Esophagus muscularis mucosa (tissue), 4 donors: ENCODE measurements at places on chromosomes 16 and 17. TPM values are rescaled to one million over a fixed set of nuclear protein-coding genes. Genes with fewer than 3 reads are reported as not detected.

DNA sequence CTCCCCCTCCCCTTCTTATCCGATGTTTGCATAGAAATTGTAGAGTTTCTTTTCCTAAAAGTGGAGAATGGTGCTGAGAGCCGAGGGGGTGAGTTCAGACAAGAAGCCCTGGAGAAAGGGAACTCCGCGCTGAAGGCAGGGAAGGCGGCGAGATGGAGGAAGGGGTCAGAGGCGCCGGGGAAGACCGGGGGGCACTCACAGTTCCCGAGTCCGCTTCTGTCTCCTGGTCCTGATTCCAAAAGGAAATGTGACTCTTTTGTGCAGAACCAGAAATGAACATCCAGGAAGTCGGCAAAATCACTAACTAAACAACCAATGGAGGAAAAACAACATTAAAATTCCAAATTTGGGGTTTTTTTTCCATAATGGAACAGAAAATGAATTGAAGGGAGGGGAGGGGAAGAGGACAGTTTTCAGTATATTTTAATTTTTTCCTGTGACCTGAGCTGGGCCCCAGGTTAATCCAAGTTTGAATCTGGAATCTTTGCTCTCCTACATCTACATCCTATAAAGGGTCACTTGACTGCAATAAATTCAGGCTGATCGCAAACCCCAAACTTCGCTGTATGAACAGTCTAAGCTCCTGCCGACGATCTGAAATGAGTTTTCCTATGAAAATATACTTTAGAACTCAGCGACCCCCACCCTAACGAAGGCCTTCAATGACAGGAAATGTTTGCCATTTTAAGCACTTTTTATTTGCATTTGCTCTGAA lies 252.3 kb downstream of the C16orf95 start:
- no peak for DNase-seq

DNA sequence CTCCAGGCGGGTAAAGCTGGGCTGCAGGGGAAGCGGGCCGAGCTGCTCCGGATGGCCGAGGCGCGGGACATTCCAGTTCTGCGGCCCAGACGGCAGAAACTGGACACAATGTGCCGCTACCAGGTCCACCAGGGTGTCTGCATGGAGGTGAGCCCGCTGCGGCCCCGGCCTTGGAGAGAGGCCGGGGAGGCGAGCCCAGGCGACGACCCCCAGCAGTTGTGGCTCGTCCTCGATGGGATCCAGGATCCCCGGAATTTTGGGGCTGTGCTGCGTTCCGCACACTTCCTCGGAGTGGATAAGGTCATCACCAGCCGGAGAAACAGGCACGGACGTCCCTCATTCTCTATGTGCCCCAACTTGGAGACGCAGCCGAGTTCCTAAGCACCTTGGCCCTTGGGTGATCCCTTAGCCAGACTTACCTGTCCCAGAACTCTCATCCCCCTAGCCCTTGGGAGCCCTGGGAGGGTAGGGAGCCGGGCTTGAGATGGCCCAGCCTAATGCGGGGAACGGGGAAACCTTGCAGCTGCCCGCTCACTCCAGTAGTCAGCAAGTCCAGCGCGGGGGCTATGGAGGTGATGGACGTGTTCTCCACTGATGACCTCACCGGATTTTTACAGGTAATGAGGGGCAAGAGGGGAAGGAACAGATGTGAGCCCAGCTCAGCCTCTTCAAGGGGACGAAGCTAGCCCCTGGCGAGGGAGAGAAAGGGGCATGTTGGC lies 806 bp downstream of the MRM1 start:
- DNase-seq: no peak

DNA sequence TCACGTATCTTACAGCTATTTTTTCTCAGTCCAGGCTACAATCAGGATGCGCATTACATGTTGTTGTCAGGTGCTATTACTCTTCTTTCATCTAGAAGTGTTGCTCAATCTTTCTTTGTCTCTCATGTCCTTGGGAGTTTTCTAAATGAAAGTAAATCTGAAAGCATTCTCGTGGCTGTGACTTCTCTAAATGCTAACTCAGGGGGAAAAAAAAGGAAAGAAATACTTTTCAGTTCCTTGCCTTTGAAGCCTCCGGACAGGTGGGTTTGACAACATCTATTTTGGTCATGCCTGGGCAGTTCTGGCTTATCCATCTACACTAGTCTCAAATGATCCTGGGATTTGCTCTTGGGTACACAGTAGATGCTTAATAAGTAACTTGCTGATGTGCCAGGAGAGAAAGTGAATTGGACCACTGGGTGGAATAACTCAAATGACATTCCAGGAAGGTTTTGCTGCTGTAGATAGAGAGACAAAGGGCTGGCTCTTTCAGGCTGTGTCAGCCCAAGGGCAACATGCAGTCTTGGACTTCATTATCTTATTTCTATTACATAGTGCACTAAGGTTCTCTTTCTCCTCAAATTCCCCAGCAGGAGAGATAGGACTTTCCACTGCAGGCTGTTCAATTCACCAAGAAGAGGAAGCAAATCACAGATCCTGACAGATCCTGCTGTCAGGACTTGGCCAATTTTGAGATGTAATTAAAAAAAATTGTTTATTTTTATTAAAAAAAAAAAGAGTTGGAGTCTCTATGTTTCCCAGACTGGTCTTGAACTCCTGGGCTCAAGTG lies 63.6 kb upstream of the NFAT5 start:
- no peak for DNase-seq

Gene PPY
- total RNA-seq: not detected

Gene METTL2A
- 12.2 TPM for total RNA-seq

Gene RHBDL3
- total RNA-seq: 2.1 TPM

Gene HIC1
- total RNA-seq: 86.4 TPM

Gene MYH8
- not detected for total RNA-seq

Gene HASPIN
- total RNA-seq: 0.23 TPM
